ENCODE measurements at places on chromosomes 6 and 20. TPM values are rescaled to one million over a fixed set of nuclear protein-coding genes. Genes with fewer than 3 reads are reported as not detected.

Gene GGTLC1
- total RNA-seq: not detected

Gene TP53TG5
- not detected for total RNA-seq

Gene BEND3
- total RNA-seq: 2.2 TPM

Gene PTPN1
- 24.3 TPM for total RNA-seq

Gene TMEM74B
- 0.11 TPM for total RNA-seq

Gene MUC22
- not detected for total RNA-seq

Gene SLC32A1
- not detected for total RNA-seq

Gene MACROD2
- 2.4 TPM for total RNA-seq

Gene PTGIS
- 42.8 TPM for total RNA-seq

Gene SPDEF
- not detected for total RNA-seq

Gene KIAA1586
- 23.5 TPM for total RNA-seq

Gene POPDC3
- 71.8 TPM for total RNA-seq

Gene ARFGEF3
- total RNA-seq: 6.5 TPM

Gene CENPB
- total RNA-seq: 67.7 TPM

Gene SGK2
- total RNA-seq: 1.4 TPM

Gene OR2J1
- total RNA-seq: not detected

Gene SPATA25
- 0.76 TPM for total RNA-seq

Gene POLR3F
- total RNA-seq: 16.2 TPM

Gene MCCD1
- total RNA-seq: not detected

Gene MYBL2
- total RNA-seq: 8.4 TPM

Gene GSTA2
- not detected for total RNA-seq

Gene GNRH2
- total RNA-seq: not detected

Gene LTB
- total RNA-seq: not detected

Gene PROKR2
- not detected for total RNA-seq

Gene KIFC1
- total RNA-seq: 15.9 TPM

Gene NOTCH4
- 0.65 TPM for total RNA-seq

Gene MAFB
- total RNA-seq: 32.9 TPM

Gene TCP11
- total RNA-seq: 0.11 TPM

Gene RAB32
- 123 TPM for total RNA-seq

Gene CD24
- 4.2 TPM for total RNA-seq

Gene LTV1
- 21.0 TPM for total RNA-seq

Gene TPBG
- total RNA-seq: 34.9 TPM

Gene CCM2L
- not detected for total RNA-seq

Gene MBOAT1
- total RNA-seq: 5.4 TPM

Gene CALHM4
- not detected for total RNA-seq

Gene PCK1
- not detected for total RNA-seq

Gene C20orf144
- total RNA-seq: not detected

Gene SLC22A7
- not detected for total RNA-seq

Gene ADGRF4
- total RNA-seq: not detected

Gene GINS1
- total RNA-seq: 8.3 TPM

Gene DZANK1
- 1.2 TPM for total RNA-seq

Gene GNAS
- 469 TPM for total RNA-seq

Gene C20orf173
- total RNA-seq: not detected

Gene SAMD5
- 2.8 TPM for total RNA-seq

Gene MOCS1
- total RNA-seq: 22.3 TPM

Gene ULBP3
- total RNA-seq: 21.7 TPM

Gene SPATS1
- not detected for total RNA-seq

Gene PLG
- not detected for total RNA-seq

Gene NRSN1
- not detected for total RNA-seq
